ENCODE measurements at places on chromosomes 1 and 21.

DNA sequence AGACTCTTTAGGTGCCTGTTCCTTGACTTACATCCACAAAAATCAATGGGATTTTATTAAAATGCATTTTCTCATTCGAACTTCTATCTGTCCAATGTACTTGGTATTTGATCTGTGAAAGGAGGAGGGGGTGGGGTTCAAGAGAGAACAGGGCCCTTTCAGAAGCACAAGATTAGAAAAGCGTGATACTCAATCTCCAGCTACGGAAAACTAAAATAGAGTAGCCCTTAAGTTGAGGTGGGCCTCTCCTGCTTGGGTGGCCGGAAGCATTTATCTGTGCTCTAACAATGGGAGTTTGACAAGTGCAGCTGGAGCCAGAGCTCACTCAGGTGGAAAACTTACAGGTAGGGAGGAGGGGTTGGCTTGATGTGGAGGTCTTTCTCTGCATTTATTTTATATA is 462 bp upstream of the RXRG start:
- no peak for DNase-seq

DNA sequence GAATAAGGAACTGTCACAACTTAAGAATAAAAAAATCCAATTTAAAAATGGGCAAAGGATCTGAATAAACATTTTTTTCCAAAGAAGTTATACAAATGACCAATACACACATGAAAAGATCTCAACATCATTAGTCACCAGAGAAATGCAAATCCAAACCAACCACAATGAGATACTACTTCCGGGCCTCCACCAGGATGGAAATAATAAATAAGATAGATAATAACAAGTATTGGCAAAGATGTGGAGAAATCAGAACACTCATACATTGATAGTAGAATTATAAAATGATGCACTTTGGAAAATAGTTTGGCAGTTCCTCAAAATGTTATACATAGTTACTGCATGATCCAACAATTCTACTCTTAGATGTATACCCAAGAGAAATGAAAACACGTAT is 18.7 kb downstream of the ZSWIM5 start:
- DNase-seq = no peak

GRCh38 chr1:110308247-110308646 is 30.9 kb upstream of the RBM15 start:
- DNase-seq = no peak

- DNase-seq = no peak
Observed at GRCh38 chr1:6614929-6615785, 1.6 kb downstream of the PHF13 start.

GRCh38 chr1:159898527-159898926 is 1.4 kb downstream of the CFAP45 start:
- no peak for DNase-seq

DNA sequence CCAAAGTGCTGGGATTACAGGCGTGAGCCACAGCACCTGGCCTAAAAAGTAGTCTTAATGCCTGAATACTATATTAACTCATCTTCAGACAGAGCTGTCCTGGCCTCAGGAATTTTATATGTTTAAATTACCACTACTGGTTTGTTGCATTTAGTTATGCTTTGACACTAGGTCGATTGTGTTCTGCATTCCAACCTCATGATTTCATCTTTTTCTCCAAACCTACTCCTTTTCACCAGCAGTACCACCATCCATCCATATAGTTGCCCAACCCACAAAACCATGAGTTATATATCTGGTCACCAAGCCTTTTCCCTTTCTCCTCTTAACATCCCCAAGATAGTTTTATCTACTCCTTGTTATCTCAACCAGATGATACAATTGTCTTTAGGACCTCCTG is 22.6 kb downstream of the FMO5 start:
- peak; percentile 18 for DNase-seq

- peak; percentile 69 for DNase-seq
Observed at GRCh38 chr1:203038217-203038741, 12.0 kb downstream of the PPFIA4 start.

DNA sequence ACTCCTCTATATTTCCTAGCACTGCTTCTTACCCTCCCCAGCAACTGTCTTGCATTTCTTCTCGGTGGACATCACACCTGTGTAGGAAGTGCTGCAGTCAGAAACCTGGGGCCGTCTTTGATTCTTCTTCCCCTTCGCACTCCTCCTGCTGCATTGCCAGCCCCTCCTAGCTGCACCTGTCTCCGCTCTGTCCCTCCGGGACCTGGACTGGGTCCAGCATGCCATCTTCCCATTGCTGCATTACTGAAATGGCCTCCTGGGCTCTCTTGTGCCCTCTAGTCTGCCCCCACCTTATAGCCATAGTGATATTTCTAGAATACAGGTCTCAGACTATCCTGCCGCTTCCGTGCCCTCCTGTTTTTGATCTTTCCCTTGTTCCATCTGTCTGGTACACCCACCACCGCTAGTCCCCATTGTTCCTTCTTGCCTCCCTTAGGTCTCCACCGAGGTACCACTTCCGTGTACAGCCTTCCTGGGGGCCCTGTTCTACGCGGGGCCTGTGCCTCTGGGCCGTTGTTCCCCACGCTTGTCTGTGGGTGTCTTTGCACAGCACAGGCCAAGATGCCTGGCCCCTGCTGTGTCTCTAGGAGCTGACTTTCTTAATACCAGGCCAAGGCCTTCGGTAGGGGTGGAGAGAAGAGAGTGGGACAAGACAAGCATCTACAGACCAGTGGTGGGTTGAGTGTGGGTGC is 107.6 kb downstream of the GALNT2 start:
- DNase-seq = no peak

DNA sequence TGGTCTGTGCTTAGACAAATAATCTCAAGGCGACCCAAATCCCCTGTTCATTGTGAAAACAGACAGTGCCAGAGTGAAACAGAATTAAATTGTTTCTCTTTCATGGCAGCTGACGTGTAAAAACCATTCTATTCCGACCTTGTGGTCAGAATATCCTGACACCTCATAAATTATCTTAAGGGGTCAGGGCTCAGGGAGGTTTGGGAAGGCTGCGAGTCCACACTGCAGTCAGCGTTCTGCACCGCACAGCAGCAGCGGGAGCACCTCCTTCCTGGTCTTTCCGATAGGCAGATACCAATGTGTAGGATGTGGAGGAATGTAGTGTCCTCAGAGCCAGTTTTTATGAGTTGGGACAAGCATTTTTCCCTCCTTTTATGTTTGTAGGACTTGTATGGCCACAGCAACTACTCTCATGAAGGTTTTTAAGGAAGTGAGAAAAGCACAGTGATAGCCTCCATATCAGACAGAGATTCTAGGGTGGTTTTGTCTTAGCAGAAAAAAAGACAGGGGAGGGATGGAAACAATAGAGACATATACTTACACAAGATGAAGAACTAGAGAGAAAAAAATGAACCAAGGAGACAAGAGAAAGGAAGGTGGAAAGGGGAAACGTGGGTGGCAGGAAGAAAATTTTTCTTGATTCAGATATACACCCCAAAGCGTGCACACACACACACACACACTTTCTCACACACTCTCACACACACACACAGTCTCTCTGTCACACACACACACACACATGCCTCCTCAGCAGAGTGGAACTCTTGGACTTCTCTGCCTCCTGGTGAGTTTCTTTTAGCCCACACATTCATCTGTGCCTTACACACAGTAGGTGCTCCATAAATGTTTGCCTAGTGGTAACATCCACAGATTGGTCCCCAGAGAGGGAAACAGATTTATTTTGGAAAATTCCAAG is 68.6 kb downstream of the NTMT2 start:
- DNase-seq = no peak

DNA sequence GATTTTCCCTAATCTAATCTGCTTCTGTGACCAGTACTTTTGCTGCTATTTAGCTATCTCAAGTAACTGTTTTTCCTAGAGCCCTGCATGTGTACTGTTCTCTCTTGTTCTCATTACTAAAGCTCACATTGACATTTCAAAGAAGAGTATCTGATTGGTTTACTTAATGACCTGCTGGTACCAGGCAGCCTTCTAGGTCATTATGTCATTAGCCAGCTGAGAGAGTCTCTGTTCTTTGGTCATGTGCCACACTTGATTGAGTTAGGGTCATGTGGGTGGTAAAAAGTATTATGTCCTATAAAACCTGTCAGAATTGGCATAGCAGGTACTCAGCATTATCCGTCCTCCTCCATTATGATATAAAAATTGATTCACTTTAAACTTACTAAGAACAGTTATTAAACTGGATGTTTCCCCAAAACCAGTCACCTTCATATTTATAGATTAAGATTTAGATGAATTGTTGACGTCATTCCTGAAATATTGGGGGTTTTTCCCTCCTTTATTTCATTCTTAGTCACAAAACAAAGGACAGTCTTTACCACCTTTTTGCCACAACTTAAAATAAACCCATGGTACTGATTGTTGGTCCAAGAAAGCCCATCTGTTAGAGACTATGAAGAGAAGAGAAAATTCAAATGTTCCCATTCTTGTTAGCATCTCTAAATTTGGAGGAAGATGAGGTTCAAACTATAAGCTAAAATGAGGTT is 22.2 kb downstream of the FNDC5 start:
- no peak for DNase-seq

DNA sequence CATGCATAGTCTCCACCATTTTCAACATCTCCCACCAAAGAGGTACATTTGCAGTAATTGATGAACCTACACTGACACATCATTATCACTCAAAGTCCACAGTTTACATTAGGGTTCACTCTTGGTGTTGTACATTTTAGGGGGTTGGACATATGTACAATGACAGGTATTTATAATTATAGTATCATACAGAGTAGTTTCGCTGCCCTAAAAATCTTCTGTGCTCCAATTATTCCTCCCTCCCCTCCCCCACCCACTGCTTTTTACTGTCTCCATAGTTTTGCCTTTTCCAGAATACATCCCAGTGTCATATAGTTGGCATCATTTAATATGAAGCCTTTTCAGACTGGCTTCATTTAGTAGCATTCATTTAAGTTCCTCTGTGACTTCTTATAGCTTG is 13.6 kb downstream of the COA7 start:
- no peak for DNase-seq

DNA sequence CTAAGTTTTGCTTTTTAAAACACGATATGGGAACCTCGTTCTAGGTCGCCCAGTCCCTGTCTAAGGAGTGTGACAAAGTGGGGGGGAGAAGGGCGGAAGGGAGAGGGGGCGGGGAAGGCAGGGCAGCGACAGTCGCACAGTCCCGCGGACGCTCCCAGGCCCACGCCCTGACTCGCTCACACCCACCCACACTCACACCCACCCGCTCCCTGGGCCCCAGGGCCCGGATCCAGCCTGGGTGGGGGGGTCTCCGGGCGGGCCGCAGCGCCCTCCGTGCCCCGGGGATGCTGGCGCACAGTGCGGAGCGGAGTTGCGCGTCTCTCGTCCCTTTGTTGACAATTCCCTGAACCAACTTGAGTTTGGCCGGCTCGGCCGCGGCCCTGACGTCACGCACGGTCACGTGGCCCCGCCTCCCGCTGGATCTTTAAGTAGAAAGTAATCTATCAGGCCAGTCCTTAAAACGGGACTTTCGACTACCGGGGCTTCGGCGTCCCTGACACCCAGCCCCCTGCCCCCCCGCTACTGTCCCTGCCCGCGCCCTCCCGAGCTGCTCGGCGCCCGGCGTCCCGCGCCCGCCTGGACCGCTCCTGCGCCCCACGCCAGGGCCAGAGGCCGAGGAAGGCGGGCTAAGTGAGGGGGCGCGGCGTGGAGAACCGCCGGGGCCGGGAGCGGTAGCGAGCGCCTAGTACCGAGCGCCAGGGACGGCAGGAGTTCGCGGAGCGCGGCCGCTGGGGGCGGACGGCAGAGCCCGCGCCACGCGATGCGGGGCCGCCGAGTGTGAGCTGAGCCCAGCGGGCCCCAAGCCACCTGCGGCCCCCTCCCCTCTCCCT is at the start of gene FOXD3:
Gene FOXD3 (plus strand): TSS at position 454 of the 830 bp plus-strand sequence. CDS start 492 bp downstream, outside the sequence.
- no peak for DNase-seq

DNA sequence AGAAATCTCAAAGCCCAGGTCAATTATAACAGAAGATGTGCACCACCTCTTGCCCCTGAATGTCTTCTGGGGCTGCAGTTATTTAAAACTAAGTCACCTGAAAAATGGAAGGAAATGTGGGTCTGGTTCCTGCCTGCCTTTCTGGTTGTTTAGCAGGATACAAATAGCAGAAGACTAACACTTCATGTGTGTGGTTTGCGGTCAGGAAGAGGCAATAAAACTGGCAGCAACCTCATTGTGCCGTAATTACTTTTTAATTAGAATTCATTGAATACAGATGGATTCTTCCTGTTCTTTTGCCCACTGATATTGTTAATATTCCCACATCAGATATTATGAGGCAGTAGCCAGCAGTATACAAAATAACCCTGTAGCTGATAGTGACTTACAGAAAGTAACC is 345.7 kb downstream of the ZNF326 start:
- no peak for DNase-seq

DNA sequence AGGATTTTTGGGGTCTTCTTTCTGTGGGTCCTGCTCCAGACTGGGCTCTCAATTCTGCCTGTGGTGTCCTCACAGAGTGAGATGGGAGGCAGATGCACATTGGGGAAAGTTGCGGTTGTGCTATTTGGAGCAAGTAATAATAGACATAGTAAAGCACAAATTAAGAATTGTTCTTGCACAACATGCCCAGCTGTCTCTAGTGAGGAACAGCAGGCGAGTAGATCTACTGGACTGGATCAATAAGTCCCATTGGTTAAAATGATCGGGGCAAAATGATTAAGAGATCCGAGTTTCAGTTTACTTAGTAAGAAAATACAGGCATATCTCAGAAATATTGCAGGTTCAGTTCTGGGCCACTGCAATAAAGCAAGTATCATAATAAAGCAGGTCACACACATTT is 448.3 kb upstream of the PROX1 start:
- DNase-seq = no peak

DNA sequence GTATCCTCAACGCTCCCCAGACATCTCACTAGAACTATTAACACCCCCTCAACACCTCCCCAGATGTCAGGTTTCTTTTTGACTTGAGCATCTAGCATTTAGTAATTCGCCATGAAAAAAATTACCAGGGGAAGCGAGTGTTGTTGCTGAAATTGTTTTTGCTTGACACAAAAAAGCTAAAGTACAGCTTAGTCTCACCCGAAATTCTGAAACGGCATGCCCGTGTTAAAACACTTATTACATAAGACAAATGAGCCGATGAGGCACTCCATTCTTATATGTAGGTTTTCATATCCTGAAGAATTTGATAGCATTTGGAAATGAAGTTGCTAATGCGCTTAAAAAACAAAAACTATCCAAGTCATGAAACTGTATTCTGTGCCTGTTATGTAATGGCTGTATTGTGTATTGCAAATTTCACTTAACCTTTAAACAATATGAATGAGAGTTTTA is 1.3 kb upstream of the NRIP1 start:
- no peak for DNase-seq
